Astrocyte of the cerebellum (primary cell): ENCODE measurements at places on chromosomes 5 and 9.

DNA sequence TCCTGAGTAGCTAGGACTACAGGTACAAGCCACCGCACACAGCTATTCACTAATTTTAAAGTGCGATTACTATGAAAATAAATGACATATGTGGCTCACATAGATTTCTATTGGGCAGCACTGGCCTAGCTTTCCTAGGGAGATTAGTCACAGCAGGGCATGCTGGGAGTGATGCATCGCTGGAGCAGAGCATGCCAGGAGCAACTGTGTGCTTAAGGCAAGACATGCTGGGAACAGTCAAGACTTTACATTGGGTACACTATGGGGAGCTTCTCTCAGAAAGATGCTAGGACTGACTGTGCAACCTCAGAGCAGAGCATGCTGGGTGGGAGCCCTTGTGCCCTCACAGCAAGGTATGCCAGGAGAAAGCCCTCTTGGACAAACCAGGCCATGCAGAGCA, 9.3 kb downstream of the ST6GALNAC6 start:
- no peak for DNase-seq

GRCh38 chr5:146766013-146766412, 112.5 kb downstream of the PPP2R2B start:
- no peak for DNase-seq

DNA sequence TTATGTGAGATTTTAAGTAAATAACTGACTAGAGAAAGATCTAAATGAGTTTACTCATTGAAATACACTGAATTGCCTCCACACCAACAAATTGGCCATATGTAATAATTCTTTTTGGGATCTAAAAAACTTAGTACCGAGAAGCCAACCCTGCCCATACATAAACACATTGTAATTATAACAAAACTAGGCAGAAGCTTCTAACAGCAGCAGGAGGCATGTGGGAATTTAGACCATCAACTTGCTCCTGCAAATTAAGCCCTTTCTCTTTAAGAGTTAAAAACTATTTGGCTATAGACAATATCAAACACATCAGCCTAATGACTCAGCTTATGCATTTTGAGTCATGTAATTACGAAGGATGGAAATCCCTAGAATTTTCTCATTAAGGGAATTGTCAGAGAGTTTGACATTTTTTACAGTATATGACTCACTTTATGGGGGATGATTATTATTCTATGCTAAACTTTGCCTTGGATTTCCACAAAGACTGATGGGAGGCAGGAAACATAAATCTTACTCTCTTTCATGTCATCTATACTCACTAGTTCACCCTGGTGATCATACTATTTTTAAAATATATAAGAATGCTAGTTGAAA, 1.0 kb downstream of the IL7R start:
- DNase-seq: peak; percentile 49

DNA sequence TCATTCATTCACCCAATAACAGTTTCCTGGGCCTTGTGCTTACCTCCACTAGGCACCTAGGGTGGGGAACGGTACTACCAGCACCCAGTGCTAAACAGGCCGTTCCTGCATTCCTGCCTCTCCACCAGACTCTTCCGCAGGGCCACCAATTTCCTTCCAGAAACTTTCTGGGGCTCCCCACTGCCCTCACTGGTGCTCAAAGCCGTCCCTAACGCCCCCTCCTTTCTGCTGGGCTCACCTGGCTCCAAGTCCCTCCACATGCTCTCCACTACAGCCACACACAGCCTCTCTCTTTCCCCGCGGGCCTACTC, 1.4 kb downstream of the PHF19 start:
- no peak for DNase-seq

DNA sequence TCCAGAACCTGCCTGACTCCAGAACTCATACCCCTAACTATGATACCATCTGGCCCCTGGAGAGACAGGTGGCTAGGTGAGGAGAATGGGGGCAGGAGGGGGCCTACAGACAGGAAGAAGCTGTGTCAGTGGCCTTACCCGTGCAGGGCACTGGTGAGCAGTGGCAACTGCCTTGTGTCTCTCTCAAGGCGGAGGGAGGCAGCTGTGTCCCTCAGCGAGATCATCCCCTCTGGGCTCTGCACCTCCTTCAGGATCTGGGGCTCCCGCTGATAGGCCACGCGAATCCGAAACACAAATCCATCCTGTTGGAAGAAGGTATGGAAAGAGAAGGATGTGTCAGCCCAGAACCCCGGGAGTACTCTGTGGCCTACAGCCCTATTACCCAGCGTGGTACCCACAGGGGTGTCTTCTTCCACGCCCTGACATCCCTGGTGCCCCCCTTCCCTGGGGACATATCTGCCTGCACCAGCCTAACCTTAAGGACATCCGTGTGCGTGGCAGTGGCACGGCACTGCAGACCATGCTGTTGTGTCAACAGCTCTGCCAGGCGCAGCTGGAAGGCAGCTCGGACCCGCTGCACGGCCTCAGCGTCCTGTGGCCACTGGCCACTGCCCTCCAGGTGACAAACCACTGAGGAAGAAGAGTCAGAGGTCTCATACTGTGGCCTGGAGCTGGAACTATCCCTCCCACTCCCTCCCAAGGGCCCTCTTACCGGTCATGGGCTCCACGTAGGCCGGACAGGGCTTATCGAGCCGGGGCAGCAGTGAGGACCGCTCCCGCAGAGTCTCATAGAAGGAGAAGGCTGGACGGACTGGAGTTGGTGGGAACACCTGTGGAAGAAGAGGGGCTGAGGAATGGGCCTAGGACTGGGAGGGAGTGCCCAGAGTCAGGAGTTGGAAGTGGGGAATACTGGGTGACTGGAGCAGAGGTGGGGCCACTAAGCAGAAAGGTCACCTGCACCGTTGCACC, 7.8 kb downstream of the NOL6 start:
- DNase-seq: no peak

DNA sequence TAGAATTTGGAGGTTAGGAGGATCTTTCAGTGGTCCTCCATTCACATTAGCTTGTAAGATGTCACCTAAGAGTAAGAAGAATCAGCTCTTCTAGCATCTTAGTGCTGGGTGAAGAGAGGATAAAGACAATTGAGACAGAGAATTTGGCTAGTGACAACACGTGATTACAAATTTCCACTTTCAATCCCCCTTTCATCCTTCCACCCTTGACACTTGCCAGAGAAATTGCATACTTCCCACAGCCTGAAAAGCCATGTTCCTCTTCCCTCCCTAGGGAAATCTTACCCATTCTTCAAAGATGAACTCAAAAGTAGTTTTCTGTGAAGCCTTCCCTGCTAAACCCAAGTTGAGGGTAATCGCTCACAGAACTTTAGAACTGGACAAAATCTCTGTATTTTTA, 282.6 kb upstream of the PTGER4 start:
- DNase-seq: no peak

GRCh38 chr5:130985776-130986175, 179.3 kb downstream of the HINT1 start:
- no peak for DNase-seq

GRCh38 chr5:134171972-134172371, 4.8 kb downstream of the SKP1 start:
- DNase-seq: no peak

GRCh38 chr9:9729082-9729481, 883.7 kb downstream of the PTPRD start:
- DNase-seq: no peak

DNA sequence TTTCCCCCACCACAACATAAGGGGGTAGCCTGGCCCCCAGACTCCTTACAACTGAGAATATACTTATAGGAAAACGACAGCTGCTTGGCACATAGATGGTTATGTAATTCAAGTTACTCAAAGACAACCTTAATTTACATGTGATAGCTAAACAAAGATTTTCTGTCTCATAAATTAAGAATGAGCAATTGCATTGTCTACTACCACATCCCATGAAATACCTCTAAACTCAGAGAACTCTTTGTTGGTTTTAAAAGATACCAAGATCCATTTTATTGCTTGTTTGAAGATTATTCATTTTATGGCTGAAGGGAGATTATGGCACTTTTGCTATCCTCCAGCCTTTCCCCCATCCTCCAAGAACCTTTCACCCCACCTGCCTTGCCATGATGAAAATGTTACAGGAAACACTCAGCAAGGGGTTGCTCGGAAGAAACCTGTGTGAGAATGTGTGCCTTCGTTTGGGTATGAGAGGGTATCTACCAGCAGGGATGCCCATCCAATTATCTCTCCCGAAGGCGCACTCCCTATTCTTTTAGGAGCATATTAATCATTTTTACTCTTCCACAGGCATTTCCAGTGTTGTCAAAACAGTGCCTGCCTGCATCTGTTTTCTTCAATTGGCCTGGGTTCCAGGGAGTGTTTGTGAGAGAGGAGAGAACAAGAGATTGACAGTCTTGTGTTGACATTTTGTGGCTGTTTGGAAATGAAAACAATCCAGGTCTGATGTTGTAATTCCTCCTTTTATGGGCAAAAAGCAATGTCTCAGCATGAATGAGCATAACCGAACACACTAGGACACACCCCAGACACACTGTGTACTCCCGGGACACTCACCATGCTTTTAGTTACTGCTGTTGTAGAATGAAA, 208.0 kb upstream of the ANKRD55 start:
- peak; percentile 33 for DNase-seq
